Cortex of kidney (tissue), 1 donor: ENCODE measurements at places on chromosomes 12 and 14.

GRCh38 chr14:77230914-77231313 is 40.1 kb downstream of the NGB start:
- DNase-seq = no peak

DNA sequence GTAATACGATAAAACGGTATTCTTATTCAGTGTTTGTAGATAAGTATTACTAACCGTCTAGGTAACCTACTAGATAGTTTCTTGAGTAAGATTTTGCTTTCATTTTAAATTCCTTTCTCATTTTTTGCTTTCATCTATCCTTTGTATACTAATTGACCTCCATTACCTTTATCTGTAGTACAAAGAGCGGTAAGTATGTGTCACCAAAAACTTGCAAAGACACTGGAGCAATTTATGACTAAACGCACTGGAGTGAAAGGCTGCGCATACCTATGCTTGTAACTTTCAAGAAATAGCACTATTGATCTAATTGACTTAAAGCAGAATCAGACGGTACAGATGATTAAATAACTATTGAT is 1.7 kb downstream of the ARHGAP5 start:
- DNase-seq = no peak

- DNase-seq = no peak
These were observed 871 bp upstream of the COQ5 start for GRCh38 chr12:120529641-120530417.

DNA sequence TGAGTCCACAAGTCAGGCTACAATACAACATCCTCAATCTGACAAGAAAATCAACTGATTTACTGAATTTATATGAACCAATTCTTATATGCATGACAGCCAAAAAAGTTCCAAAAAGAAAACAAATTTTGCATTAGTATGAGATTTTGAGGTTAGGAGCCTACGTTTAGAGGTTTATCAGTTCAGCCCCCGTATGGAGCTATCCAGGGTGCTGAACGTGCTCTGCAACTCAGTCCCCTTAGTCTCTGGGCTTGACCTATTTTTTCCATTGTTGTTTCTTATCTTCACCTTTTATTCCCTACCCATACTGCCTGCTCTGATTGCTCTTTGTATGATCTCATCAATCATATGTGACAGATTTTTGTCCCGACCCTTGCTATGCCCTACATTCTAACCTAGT is 693.0 kb downstream of the NRXN3 start:
- no peak for DNase-seq

- DNase-seq = no peak
These were observed 325.2 kb upstream of the DIO2 start for GRCh38 chr14:80536456-80536855.

DNA sequence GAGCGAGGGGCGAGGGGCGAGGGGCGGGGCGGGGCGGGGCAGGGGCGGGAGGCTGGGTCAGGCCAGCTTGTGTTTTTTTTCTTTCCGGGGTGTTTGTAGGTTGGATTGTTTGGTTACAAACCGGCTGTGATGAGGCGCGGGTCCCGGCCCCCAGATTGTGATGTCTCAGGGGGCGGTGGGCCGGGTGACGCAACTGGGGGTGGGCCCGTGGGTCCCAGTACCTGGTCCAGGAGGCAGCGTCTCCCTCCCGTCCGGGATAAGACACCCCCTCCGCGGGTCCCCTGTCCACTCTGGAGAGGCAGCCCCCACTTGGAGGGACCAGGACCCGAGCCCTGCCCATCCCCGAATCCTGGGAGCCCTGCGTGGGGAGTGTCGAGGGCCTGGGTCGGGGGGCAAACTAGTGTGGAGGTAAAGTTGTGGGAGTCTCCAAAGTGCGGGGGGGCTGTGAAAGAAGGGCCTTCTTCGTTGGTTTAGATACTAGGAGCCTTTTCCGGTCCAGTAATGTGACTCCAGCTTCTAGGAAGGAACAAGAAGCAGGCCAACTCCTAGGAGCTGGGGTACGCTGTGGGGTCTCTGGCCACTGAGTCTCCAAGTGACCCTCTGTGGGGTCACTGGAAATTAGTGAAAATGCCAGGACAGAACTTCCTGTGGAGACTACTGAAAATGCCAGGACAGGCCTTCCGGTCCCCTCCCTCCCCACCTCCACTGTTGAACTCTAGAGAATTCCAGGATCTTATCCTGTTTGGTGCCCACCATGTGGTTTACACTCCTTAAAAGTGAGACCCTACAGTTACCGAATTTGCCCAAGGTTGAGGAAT is 579 bp upstream of the CLMN start:
- DNase-seq = no peak

DNA sequence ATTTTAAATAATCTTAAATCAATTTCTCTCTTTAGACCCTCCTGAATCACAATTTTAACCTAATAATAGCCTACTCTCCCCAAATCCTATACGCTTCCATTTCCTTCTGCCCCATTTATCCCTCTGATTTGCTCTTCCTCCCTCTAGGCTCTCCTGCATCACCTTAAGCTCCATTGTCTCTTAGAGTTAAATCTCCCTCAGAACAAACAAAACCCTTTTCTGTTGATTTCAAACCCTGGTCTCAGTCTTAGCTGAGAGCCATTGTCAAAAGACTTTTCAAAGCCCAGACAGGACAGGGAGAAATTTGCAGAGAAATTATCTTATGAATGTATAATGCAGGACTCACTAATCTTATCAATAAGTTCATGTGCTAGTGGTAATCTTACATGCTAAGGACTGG is 106.1 kb downstream of the C12orf75 start:
- no peak for DNase-seq

- no peak for DNase-seq
These were observed 53.9 kb downstream of the DPF3 start for GRCh38 chr14:72839753-72840607.

DNA sequence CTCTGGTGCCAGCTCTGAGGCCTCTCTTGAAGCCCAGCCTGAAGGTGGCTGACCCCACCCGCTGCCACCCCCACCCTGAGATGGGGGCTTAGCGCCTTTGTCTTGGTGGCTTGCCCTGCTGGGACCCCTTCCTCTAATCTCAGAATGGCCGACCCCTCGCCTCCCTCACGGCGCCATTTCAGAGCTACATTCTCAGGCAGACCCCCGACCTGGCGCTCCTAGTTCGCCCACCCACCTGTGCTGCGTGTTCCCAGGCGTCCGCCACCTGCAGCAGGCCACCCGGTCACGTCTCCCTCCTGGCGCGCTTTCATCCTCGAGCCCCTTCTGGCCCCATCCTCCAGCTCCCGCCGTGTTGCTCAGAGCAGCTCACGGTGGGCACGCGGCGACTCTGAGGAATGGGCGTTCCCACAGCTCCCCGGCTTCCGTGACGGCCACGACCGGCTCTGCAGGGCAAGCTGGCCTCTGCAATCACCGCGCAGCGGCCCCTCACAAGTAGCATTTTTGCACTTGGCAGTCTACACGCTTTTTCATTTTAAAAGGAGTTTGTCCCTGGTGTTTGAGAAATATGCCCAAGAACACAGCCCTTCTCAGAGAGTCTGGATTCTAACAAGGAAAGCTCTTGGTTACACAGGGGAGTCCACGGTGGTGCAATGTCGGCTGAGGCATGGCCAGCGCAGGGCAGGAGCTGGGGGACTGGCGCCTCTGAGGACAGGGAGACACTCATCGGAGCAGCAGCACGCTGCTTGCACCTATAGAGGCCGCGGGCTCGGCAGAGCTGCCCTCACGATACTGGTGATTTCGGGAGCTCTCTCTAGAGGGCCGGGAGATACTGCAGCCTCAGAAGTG is 105.7 kb upstream of the C14orf180 start:
- DNase-seq = no peak

DNA sequence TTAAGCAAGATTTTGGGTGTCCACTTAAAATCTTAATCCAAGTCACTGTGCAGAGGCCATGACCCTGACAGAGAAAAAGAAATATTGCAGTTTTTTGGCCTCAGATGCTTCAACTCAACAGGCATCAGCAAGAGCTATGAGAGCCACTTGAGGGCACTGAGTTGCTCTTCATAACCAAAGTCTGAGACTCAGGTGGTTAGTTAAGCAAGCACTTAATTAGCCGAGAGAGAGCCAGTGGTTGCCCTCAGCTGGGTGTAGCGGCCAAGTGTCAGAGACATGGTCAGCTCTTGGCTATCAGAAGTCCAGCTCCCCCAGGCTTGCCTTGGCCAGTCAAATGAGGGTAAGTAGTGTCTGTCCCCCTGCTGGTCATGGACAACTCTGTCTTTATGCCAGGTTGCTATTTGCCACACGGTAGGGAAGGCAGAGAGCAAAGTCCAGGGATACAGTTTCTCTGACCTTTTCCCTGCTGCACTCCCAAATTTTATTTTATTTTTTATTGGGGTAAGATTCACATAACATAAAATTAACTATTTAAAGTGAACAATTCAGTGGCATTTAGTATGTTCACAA is 9.0 kb upstream of the KRT71 start:
- DNase-seq = no peak

DNA sequence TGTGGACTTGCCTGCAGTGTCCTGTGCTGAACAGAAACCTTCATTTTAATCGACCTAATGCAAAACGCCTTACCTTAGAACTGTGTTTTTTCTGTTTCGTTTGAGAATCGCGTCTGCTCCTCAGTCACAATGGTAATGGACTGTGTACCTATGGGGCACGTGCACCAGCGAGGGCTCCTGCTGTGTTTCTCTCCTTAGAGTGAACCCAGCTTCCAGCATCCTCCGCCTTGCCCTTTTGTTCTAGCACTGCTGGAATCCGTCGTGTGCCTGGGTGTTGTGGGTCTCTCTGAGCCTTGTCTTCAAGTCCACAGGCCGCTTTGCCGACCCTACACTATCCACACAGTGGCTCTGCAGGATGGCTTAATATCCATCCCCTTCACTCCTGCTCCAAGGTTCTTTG is 3.6 kb downstream of the AMN start:
- no peak for DNase-seq

GRCh38 chr12:63917864-63918799 is 73.6 kb downstream of the SRGAP1 start:
- DNase-seq = no peak

GRCh38 chr14:25086821-25087396 is 37.0 kb upstream of the STXBP6 start:
- no peak for DNase-seq

GRCh38 chr14:55103005-55103640 is 25.9 kb upstream of the LGALS3 start:
- DNase-seq = no peak

DNA sequence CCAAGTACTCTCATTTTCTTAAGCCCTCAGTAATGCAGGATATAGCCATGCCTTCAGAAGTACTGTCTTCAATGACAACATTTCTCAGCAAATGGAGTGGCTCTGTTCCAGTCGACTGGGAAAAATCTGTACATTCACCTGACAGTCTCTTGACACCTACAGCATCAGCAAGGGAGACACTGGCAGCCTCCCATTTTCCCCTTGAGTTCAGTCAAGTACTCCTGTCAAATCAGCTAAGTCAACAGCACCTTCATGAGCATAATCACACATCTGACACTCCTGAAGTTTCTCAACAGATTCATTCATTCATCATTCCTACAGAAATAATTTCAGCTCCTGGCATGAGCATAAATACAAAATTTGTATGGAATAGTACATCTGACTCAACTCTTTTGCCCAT is 46.1 kb downstream of the INTS13 start:
- no peak for DNase-seq

DNA sequence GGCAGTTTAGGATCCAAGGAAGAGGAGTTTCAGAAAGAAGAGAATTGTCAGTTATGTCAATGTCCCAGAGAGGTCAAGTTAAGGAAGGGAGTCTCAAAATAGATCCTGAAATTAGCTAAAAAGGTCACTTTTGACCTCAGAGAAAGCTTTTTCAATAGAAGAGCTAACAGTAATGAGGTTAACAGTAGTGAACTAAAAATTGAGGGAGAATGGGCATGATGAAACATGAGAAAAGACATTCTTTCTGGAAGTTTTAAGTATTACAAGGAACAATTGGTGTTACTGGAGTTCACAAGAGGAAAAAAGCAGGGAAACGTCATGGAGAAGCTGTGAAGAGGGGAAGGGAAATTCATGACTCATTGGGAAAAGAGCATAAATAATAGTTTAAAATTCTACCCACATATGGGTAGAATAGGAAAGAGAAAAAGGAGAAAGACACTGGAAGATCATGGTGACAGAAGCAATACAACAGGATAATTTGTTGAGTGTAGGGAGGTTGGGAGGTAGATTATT is 381.2 kb upstream of the FAR2 start:
- DNase-seq = no peak

DNA sequence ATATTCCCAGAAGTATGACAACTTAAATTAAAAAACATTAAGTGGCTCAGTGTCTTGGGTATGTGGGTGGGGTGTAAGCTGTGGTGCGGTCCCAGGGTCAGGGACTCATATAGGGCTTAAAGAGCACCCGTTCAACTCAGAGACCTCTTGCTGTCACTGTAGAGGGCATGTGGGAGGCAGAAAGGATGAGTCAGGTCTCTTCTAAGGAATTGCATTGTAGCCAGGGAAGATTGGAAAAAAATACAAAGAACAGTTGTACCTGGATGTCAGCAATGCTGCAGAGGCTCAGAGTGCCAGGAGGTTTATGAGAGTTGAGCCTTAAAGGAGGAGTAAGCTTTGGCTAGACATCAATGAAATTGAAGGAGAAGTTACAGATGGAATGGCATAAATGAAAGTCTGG is 104.1 kb downstream of the MYRFL start:
- no peak for DNase-seq

- DNase-seq = no peak
These were observed 11.2 kb upstream of the PXN start for GRCh38 chr12:120276734-120277133.

DNA sequence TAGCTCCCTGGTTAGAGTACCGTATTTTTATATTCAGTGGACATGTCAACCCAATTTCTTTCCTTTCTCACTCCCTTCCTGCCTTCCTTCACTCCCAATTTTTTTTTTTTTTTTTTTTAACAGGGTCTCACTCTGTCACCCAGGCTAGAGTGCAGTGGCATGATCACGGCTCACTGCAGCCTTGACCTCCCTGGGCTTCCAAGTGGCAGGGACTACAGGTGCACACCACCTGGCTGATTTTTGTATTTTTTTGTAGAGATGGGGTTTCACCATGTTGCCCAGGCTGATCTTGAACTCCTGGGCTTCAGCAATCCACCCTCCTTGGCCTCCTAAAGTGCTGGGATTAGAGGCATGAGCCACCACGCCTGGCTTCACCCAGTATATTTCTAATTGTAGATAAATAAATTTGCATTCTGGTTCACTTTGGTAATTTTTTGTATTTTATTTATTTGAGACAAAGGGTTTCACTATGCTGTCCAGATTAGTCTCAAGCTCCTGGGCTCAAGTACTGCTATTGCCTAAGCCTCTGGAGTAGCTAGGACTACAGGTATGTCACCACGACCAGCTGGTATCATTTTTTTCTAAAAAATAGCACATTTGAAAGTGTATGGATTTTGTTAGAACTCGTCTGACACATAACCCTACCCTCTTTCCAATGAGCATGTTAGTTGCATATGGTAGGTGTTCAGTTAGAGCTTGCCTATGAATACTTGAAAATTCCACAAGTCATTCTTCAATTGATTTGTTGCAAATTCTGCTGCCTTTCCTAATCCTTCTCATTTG is 15.7 kb downstream of the SLC38A2 start:
- no peak for DNase-seq
